CD4-positive, alpha-beta T cell treated with Interleukin-15 for 4 hours (primary cell): ENCODE measurements at places on chromosomes 2 and 18.

DNA sequence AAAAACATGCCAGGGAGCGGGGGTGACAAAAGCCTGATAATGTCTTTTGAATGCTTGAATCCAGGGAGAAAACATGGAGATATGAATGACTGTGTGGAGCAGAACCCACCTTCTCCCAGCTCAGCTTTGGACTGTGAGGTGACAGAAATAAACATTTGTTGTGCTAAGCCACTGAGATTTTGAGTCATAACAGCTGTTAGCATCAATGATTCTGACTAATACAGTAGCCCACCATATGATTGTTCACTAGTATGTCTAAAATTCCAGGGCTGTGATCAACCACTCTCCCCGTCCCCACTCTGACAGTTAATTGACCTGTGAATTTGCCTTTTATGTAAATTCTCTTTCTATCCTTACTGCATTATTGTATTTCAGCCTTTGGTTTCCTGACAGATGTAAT is 69.1 kb downstream of the PDK1 start:
- DNase-seq: no peak

- no peak for DNase-seq
Measured at GRCh38 chr18:6877288-6877687, 147.8 kb downstream of the ARHGAP28 start.

- DNase-seq: no peak
Measured at GRCh38 chr2:226115102-226115831, 684.4 kb downstream of the IRS1 start.

GRCh38 chr2:38448692-38449410 is 71.8 kb upstream of the ATL2 start:
- DNase-seq: no peak

DNA sequence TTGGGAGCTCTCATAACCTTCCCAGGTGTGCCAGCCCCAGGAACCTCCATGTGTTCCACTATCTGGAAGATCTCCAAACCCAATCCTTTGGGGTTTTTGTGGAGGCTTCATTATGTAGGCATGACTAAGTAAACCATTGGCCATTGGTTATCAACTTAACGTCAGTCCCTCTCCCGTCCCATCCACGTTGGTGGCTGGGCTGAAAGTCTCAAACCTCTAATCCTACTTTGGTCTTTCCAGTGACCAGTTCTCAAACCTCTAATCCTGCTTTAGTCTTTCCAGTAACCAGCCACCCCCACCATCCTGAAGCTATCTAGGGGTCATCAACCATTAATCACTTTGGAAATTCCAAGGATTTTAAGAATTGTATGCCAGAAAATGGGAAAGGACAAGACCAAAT is 704.7 kb upstream of the TMEFF2 start:
- DNase-seq: no peak

GRCh38 chr2:215439980-215440512 is 4.2 kb upstream of the FN1 start:
- no peak for DNase-seq

GRCh38 chr18:50816419-50817166 is 3.2 kb downstream of the MRO start:
- DNase-seq: no peak

GRCh38 chr2:123864416-123864815 is 160.7 kb upstream of the CNTNAP5 start:
- no peak for DNase-seq

- DNase-seq: no peak
Measured at GRCh38 chr18:3851159-3851558, 401.2 kb downstream of the TGIF1 start.

GRCh38 chr18:77647472-77647871 is 397.8 kb downstream of the GALR1 start:
- DNase-seq: no peak

- peak; percentile 9 for DNase-seq
Measured at GRCh38 chr18:24491927-24492834, 31.7 kb downstream of the HRH4 start.

DNA sequence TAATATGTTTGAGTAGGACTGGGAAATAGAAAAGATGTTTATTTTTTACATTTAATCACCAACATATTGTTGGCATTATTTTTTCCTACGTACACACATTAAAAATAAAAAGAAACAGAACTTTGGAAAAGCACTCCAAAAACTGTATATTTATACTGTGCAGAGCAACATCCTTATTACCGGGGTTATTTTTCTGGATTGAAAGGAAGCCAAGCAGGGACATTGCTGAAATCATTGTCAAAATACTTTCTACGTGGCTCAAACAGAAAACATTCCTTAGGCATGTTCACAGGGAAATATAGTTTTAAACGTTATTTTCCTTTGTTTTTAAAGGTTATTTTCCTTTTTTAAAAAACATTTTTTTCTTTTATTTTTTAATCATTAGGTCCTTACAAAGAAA is 315.0 kb upstream of the SMIM21 start:
- DNase-seq: no peak

DNA sequence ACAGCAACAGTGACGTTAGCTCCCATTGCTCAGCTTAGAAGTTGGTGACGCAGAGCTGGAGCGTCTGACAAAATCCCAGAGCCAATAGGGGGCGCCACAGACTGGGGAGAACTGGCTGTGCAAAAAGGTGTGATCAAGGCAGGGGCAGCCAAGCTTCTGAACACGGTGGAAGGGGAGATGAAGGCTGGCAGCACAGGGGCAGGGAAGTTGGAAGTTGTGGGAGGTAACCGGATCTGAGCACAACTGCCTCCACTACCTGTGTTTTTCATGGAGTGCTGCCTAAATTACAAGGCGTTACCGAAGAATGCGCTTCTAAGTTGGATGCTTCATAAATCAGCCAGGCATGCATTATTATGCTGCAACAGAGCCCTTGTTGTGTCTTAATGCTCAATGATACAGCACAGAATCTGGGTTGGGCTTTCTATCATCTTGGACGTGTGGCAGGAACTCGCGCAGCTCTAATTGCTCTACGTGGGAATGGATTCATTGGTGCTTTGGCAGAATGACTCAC is 370.0 kb downstream of the SLC4A3 start:
- no peak for DNase-seq
